ENCODE measurements at places on chromosomes 5 and 9.

- peak; percentile 63 for DNase-seq
Observed at GRCh38 chr9:87714819-87715218, 11.1 kb upstream of the CTSL start.

DNA sequence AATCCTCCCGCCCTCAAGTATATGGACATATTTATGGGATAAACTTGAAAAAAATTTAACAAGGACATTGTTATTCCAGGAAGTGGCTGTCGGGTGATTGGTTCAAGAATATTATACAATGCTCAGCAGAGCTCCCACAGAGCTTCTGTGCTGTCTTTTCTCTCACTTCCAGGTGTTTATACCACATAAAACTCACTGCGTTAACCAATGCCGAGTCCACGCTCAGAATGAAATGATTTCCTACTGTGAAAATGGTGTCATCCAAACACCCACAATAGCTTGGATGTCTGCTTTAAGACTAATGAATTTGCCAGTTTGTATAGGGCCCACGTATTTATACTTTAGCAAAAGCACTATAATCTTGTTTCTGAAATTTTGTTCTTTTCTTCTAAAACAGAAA, 368.2 kb downstream of the NDUFS4 start:
- no peak for DNase-seq

DNA sequence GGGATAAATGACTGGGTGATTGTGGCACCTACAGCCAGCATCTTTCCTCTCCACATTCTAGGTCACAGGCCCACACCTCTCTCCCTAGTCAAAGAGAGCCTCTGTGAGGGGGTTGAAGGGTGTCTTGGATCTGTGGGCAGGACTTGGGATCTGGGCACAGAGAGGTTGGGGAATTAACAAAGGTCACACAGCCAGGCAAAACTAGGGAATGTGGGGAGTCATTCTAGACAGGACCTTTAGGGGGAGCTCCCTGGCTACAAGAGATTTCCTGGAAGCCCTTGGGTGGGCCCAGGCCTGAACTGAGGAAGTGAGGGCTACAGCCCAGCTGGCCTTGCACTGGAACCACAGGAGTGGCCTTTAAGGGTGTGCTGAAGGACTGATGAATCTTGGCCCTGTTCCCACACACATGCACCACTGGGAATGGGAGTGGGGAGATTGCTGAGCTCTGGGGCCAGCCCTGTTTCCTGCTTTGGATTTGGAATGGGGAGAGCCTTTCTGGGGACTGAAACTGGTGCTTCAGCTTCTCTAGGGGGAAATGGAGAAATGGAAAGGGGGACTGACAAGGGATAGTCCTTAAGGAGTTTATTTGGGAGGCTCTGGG, 12.4 kb upstream of the CXXC5 start:
- DNase-seq = peak; percentile 87

- DNase-seq = no peak
Observed at GRCh38 chr9:99336005-99336404, 113.9 kb downstream of the SEC61B start.

GRCh38 chr9:37683531-37684371, 33.0 kb downstream of the FRMPD1 start:
- DNase-seq = no peak

DNA sequence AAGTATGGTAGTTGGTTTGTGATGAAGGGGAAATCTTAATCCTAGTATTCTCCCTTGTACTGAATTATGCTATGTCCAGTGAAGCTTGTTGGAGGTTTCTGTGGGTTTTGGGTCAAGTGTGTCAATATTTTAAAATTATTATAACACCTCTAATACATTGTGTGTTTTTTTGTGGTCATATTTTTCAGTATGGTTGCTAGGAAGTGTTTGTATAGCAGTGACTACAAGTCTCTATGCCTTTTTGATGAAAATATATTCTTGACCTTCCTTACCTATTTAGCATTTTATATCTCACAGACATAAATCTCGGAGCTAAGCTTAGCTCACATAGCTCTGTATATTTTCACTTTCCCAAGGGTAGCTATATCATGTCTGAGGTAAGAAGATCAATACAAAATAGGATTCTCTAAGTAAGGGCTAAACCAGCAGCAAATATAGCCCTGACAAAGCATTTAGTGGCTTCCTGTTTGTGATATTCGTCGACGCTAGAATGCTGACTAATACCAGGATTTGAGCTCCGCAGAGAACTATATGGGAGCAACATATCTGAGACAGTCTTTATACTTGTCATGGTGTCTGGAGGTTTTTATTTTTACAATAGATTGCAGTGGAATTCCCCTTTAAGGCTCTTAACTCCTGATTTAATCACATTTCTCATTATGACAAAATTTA, 82.3 kb downstream of the MACIR start:
- no peak for DNase-seq

DNA sequence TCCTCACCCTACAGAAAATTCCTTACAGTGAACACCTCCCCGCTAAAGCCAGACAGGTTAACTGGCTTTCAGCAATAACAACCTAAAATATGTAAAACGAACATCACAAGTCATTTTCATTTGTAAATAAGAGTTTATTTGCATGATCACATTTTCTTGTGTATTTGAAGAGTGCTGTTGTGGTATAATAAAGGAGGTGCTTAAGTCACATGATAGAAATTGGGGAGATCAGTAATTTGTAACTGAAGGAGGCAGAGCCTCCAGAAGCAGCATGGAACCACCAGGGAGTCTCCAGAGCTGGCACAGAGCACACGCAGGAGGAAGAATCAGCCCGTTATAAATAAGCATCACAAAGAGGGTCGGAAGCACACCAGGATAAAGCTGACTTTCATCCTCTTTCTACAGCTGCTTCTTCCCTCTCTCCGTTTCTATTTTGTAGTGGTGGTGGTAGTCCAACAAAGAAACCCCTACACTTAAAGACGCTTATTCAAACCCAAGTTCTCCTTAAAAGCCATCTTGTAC, 210.6 kb downstream of the MAPKAP1 start:
- no peak for DNase-seq

- DNase-seq = peak; percentile 94
Observed at GRCh38 chr9:126516936-126517832, 96.5 kb upstream of the LMX1B start.

DNA sequence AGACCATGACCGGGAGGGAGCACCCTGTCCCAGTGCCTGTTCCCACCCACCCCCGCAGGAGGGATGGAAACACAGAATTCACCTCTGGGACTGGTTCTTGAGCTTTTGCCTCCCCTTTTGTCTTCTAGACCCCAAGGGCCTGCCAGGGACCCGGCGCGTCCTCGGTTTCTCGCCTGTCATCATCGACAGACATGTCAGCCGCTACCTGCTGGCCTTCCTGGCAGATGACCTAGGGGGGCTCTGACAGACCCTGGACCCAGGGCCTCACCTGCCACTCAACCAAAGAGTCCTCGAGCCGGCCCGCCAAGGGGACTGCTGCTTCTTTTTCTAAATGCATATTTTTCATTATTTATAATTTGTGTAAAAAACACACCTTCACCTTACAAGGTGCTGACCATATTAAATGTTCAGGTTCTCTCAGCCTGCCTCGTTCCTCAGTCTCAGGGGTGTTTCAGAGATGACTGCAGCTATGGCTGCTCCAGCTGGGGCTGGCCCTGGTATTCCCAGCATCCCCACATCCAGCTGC, 16.9 kb downstream of the CARD19 start:
- DNase-seq = no peak

- DNase-seq = peak; percentile 91
Observed at GRCh38 chr5:170434966-170435605, 45.9 kb upstream of the KCNMB1 start.

DNA sequence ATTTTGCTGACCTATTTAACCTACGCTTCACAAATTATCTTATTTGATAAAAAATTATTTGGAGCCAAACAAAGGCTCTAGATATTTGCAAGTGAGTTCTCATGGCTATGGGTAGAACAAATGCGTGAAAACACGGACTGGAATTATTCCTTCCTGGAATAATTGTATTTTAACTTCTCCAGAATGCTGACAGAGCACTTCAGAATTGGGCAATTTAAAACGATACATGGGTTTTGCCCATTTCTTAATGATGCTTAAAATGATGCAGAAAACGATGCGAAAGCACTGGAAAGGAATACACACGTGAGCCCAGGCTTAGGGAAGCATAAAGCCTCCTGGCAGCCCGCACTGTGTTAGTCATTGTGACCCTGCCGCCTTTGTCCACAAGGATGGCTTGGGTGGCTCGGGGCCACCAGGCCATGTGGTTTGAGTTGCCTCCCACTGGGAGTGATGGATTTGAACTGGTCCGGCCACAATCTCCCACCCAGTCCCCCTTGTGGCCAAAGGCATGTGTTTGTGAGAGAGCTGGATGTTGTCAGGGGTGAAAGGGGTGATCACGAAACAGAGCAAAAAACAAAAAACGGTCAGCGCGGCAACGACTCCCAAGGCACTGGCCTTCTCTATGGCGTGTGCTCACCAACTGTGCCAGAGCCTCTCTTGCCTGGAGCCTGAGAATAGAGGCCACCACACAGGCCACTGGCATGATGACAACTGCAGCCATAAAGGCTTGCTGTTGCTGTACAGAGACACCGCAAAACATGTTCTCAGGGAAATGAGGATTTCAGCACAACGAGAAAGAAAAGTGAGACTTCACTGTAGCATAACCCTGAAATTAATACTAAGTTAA, 234.2 kb upstream of the ADAMTS16 start:
- DNase-seq = no peak

GRCh38 chr5:168696611-168697010, 117.4 kb upstream of the PANK3 start:
- peak; percentile 29 for DNase-seq

GRCh38 chr9:84330246-84330645, 10.3 kb downstream of the SLC28A3 start:
- DNase-seq = no peak

DNA sequence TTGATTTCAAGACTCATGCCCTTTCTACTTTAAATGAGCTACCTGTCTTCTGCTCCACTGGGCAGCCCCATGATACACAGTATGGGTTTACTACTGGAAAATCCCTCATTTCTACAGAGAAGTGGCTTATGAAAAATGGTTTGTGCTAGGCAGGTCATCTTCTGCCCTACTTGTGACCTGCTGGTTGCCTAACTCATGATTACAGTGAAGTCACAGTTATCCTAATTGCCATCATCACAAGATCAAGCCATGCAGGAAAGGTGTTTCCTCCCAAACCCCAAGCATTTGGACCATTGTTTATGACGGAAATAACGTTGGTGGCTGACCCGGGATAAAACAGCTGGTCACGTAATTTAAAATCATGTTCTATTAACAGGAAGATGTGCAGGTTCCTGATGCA, 330.6 kb downstream of the ACTL7B start:
- DNase-seq = no peak

GRCh38 chr9:86598411-86599239, 244.4 kb upstream of the TUT7 start:
- DNase-seq = no peak

DNA sequence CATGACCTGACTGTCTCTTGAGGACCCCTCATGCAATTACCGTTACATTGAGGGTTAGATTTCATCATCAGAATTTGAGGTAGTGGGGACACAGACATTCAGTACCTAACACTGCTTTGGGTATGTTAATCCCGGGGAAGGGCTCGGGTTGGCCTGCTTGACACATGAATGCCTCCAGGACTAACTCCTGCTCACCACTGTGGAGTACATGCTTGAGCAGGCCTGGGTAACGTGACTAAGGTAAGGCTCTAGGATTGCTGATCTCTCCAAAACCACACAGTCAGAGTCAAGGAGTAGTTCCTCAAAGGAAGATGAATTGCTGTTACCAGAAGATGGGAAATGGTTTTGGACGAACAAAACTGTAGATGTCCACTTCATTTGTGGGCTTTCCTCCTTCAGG, 376.3 kb upstream of the ZNF462 start:
- no peak for DNase-seq

DNA sequence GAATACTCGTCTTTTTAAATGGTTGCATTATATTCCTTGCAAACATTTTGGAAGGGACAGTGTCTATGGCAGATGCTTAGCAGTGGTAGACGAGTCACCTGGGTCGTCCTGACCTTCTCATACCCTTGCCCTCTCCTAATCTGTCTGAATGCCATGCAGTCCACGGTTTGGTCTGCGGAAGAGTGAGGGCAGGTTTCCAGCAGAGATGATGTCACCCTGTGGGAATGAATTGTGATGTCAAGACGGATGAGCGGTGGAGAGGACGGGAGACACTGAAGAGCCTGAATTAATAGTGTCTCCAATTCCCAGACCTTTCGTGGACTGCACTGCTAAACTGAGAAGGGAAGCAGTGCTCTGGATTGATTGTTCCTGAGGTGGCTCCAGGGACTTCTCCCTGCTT, 329.0 kb upstream of the PANK3 start:
- DNase-seq = peak; percentile 79

DNA sequence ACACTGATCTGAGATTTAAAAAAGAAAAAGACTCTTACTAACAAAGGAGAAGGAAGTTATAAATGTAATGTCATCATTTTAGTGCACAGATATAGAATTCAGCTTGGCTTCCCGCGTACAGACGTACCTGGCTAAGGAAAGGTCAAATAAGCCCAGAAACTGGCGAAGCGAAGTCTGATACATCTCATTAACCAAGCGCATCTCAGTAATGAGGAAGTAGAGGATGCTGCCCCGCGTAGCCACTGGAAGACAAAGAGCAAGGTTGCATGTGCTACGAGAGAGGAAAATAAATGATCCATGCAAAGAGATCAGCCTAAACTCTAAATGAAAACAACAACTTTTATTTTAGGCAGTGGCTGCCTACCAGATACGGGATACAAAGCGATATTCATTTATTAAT, 208.8 kb downstream of the DNAH5 start:
- DNase-seq = no peak

GRCh38 chr5:81226286-81226685, 6.8 kb upstream of the CKMT2 start:
- DNase-seq = no peak

GRCh38 chr5:165309446-165309845, 1804.0 kb downstream of the MAT2B start:
- DNase-seq = no peak

GRCh38 chr5:149089796-149090195, 26.9 kb upstream of the SH3TC2 start:
- no peak for DNase-seq

DNA sequence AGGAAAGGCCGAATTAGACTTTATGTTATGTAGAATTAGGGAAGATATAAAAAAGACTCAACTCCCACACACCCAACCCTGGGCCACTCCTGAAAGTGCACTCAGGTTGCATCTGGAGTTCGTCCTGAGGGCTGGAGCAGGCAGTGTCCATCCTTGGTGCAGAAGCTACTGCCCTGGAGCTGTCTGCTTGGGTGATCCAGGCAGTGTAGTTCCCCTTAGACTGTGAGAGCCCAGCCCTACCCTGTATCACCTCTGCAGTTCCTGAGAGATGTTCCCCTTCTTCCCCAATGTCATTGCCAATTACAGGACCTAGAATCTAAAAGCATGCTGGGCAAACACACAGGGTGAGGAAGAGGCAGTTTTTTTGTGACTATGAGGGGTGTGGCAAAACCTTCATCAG, 368.3 kb upstream of the ST8SIA4 start:
- no peak for DNase-seq
